ENCODE measurements at places on chromosomes 4 and X.
A peak's percentile ranks its signal among the peaks of the same experiment; 100 is the strongest.

DNA sequence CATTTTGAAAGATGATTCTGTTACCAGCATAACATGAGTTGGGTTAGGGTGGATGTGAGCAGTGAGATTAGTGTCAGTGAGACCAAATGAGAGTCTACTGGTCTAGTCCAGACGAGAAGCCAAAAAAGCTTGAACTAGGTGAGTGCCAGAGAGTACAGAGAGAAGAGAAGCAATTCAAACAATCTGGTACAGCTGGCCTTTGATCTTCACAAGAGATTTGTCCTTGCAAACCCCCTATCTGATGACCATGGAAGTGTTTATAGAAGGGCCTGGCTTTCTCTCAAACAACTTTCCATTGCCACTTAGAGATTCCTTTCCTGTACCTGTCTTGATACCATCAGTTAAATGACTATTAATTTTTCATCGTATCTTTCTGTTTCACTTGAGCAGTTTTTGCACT, 128.5 kb downstream of the PPA2 start:
- no peak for DNase-seq

DNA sequence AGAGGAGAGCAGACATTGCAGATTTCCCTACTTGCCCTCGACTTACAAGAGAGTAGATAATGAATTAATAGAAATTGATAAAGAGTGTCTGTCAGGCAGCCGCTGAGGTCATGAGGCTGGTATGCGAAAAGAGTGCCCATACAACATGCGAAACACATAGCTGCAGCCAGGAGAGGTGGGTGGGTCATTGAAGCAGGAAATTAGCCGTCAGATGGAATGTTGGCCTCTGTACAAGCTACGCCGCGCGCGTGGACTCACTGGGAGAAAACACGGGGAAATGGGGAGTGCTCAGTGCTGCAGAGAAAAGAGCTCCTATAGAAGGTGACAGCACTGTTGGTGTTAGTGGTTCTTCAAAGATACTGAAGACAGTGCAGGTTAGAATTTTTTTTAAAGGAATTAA, 125.1 kb downstream of the RAPGEF2 start:
- DNase-seq = no peak

GRCh38 chr4:153346563-153346962, 2.1 kb downstream of the MND1 start:
- DNase-seq = no peak

- no peak for DNase-seq
These were observed 359.0 kb upstream of the ATOH1 start for GRCh38 chr4:93469560-93469959.

DNA sequence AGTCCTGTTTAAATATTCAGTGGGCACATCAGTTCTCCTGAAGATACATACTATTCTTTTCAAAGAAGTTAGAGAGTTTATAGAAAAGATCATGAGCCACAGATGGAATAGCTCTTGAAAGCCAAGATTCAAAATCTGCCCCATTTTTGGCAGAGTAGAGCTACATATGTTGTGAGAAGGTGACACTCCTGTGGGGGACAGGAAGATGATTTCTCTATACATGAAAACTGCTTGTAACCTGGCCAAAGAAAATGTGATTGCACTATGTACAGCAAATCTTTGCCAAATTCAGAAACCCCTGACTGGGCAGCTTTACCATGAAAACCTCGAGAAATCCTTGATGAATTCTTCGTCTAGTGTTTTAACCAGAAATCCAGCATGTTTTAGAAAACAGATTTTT, 44.9 kb downstream of the GPM6A start:
- no peak for DNase-seq

DNA sequence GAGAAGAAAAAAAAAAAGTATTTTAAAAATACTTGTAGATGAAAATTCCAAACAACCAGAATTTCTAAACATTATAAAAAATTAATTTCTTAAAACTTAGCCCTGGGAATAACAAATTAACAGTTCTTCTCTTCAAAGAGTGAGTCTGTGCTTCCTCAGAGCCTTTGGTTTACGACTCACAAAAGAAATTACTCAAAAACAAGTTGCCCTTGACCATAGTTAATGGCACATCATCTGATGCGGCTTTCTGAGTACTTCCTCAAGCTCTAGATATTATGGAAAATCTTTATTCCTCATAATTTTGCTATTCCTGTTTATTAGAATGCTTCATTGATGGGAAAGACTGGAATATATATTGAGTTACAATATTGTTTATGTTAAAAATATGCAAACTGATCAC, 23.7 kb downstream of the TAPT1 start:
- DNase-seq = no peak

DNA sequence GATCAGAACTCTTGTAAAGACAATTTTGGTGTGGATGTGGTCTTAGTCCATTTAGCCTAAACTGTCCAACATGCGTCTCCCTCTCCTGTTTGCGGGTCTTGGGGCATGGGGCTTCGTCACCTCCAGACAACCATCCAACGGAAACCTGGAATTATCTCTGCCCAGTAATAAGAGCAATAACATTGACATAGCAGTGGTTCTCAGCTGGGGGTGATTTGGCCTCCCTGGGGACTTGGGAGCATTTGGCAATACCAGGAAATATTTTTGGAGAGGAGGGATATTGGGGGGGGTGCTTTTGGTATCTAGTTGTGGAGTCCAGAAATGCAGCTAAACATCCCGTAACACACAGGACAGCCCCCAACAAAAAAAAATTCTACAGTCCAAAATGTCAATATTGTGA, 47.2 kb downstream of the SEL1L3 start:
- no peak for DNase-seq

DNA sequence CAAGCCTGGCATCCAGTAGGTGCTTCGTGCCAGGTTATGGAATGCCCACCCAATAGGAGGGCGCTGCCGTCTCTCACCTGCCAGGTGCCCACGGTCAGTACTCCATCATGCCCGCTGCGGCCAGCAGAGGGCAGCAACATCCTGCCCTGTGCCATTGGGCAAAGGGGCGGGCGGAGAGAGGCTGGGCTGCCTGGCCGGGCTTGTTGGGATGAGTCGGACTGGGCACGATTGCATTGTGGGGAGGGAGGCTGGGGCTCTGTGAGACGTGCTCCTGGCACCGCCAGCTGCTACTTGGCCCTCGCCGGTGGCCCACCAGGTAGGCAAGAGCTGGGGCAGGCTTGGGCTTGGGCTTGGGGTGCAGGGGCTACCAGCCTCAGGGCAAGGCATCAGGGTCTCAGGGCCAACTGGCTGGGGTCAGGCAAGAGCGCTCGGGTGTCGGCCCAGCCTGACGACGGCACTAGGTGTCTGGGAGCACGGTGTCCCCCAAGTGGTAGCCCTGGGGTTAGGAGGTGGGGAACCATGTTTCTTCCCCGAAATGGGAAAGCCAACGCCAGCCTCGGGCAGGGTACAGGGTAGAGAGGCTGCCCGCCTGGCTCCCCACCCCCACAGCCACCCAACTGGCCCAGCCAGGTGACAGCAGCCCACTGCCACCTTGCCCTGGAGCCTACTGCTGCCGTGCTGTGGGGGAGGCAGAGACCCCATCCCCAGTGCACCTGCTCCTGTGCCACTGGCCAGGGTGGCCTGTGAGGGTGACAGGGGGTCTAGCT, at the start of gene PLXNB3:
TSS of gene PLXNB3 (plus strand) at position 261 of the 767 bp plus-strand sequence. CDS start 1,287 bp downstream, outside the sequence.
- DNase-seq = peak; percentile 52
